ENCODE measurements at places on chromosomes 12 and 14. TPM values are rescaled to one million over a fixed set of nuclear protein-coding genes. Genes with fewer than 3 reads are reported as not detected.

PTPN21 gene
- 14.4 TPM for total RNA-seq

MGST1 gene
- 702 TPM for total RNA-seq

RNF212B gene
- not detected for total RNA-seq

EID3 gene
- 12.1 TPM for total RNA-seq

LTBP2 gene
- total RNA-seq = 34.7 TPM

SERPINA9 gene
- total RNA-seq = not detected

EIF5 gene
- 254 TPM for total RNA-seq

ETFBKMT gene
- total RNA-seq = 4.8 TPM
